ENCODE measurements at places on chromosomes 1 and 21.

DNA sequence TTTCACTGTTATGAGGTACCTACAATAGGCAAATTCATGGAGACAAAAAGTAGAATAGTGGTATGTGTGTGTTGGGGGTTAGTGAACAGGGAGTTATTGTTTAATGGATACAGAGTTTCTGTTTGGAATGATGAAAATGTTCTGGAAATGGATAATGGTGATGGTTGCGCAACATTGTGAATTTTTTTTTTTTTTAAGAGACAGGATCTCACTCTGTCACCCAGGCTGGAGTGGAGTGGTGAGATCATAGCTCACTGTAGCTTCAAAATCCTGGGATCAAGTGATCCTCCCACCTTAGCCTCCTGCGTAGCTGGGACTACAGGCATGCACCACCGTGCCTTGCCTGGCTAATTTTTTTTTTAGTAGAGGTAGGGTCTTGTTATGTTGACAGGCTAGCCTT, 34.5 kb upstream of the TRABD2B start:
- DNase-seq: no peak

DNA sequence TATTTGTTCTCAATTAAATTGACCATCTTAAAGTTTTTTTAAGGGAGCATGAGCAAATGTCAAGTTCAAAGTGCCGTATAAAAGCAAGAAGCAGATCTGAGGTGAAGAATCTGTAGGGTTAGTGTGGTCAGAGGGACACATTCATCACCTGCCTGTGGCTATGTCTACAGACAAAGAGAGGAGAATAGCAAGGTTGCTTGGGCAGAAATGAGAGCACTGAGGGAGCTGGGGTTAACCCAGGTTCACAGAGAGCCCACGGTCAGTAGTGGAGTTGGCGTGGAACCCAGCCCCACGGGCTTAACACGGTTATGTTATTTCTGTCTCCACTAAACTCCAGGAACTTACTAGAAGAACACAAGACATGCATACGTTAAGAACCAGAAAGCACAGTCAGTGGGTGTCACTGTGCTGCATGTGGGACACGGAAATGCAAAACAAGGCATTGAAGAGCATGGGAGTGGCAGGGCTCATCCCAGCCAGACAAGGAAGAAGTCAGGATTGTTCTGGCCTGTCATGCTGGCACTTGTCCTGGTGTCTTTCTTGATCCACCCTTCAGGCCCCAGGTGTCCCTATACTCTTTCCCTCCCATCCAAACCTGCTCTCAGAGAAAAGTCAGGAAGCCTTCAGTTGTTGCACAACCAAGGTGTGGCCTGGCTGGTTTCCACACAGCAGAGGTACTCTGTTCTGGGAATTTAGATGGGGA, 95.5 kb upstream of the IVNS1ABP start:
- DNase-seq: no peak

- peak; percentile 24 for DNase-seq
These were observed 62.6 kb upstream of the CD1D start for GRCh38 chr1:158117854-158118704.

DNA sequence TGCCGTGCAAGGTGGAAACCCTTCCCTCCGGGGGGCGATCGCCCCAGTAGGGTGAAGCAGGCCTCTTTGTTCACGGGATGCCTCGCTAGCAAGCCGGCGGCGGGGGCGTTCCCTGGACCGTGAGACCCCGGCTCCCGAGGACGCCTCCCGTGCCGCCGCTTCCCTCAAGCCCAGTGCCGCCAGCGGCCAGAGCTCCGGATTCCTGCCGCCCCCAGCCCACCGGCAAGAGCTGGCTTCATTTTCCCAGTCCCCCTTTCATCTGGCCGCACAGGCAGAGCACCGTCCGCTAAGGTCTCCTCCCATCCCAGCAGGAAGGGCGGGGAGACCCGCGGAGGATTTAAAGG, 16.3 kb downstream of the IER5 start:
- DNase-seq: peak; percentile 19

- no peak for DNase-seq
These were observed 33.9 kb downstream of the COQ8A start for GRCh38 chr1:226973898-226974543.

- DNase-seq: no peak
These were observed 14.3 kb upstream of the S100A11 start for GRCh38 chr1:152050886-152051675.

- no peak for DNase-seq
These were observed 59.9 kb upstream of the ZSWIM5 start for GRCh38 chr1:45266151-45266801.

- DNase-seq: no peak
These were observed 63.2 kb upstream of the USP24 start for GRCh38 chr1:55278378-55278777.

DNA sequence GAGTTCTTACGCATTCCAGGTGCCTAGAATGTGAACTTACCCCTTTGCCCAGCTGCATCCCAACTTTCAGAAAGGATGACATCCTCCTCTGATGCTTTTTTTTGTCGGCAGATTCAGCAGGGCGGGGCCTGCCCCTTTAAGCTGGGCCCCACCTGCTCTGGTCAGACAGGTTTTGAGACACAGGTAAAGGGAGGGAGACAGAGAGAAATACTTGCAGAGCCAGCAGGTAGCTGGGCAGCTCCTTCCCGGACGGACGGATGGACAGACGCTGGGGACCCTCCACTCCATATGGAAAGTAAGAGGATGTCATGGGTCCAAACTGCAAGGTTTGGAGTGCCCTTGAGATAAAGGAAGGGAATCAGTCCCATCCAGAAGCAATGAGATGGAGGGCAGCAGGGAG, at the start of gene TMEM79:
Gene TMEM79 (plus strand): TSS at position 214 of the 400 bp plus-strand sequence. CDS start 902 bp downstream, outside the sequence.
- DNase-seq: no peak

DNA sequence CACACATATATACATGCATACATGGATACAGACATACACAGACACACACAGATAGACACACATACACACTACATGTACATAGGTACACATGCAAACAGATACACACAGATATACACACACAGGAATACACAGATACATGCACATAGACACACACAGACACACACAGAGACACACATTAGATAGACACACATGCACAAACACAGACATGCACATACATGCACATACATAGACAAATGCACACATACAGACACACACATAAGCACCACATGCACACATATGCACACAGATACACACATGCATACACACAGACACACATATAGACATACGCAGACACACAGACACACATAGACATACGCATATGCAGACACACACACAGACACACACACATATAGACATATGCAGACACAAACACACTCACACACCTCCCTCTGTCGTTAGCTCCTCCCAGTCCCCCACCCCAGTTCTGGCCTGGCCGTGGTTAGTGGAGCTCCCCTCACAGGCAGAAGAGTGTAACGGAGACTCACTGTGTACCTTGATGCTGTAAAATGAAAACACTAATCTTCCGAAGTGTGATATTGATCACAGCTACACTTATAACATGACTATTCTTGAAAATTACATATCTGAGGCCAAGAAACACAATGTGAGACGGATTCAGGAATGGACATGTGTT, 7.6 kb downstream of the UBASH3A start:
- no peak for DNase-seq

- no peak for DNase-seq
These were observed 3.1 kb downstream of the CHD1L start for GRCh38 chr1:147245586-147246021.

GRCh38 chr1:56189946-56190805, 389.2 kb downstream of the PLPP3 start:
- DNase-seq: no peak

DNA sequence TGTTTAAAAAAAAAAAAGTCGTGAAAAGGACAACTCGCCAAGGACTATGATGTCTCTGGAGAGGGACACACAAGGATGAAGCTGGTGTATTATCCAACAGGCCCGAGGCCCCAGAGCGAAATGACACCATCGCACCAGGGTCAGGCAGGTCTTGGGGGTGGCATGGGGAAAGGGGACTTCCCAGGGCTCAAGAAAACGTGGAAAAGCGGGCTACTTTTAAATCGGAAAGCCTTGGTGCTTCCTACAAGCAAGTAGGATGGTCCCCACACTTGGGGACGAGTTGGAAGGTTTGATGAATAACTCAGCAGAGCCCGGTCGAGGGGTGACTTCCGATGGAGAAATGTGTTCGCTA, 505 bp upstream of the GNPAT start:
- DNase-seq: peak; percentile 10

DNA sequence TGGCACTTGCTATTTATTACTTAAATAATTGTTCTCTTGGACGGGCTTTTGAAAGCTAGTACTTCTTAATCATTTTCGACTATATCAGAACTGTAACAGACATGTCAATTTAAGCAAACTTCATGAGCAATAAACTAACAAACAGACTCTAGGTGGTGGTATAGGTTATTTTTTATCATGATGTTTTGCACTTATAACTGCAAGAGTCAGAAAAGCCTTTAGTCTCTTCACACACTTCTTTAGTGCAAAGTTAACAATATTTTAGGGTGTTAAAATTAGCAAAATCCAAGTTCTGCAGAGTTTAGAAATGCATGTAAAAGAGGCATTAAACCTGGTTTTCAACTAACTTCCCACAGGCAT, 2.2 kb downstream of the NRIP1 start:
- DNase-seq: no peak

DNA sequence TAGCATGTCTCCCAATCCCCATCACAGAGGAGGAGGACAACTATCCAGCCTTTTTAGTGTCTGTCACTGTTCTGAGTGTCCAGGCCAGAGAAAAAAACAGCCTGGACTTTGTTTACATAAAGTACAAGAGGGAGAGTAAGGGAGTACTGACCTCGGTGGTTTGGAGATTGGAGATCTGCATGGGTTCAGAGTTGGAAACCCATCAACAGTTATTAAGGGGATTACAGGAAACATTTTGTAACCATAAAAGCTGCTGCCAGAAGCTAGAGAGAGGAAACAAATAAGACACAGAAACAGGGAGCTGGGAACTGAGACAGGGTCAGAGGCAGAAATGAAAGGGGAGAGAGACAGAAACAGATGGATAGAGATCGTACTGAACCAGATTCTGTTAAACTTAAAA, 131.5 kb upstream of the CTTNBP2NL start:
- no peak for DNase-seq

DNA sequence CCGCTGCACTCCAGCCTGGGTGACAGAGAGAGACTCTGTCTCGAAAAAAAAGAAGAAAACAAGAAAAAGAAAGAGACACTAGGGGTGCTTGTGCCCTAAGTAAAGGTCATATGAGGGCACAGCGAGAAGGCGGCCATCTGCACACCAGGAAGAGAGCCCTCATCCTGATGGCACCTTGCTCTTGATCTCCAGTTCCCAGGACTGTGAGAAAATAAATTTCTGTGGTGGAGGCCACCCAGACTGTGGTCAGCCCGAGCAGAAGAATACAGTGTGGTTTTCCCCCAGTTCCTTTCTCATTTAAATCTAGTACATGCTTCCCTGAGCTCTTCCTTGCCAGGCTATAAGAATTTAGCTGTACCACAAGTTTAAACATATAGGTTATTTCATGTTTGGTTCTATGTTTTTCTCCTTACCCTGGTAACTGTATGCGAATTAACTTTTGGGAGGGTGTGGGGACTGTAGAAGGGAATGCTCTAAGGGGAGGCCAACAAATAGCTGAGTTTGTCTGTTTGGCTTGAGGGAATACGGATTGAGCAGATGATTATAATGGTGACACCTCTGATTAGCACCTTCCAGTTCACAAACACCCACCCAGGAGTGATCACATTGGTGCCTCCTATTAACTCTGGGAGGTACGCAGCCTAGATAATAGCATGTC, 119.6 kb upstream of the ERRFI1 start:
- DNase-seq: no peak

- no peak for DNase-seq
These were observed 261.0 kb downstream of the ASTN1 start for GRCh38 chr1:176903474-176903873.

DNA sequence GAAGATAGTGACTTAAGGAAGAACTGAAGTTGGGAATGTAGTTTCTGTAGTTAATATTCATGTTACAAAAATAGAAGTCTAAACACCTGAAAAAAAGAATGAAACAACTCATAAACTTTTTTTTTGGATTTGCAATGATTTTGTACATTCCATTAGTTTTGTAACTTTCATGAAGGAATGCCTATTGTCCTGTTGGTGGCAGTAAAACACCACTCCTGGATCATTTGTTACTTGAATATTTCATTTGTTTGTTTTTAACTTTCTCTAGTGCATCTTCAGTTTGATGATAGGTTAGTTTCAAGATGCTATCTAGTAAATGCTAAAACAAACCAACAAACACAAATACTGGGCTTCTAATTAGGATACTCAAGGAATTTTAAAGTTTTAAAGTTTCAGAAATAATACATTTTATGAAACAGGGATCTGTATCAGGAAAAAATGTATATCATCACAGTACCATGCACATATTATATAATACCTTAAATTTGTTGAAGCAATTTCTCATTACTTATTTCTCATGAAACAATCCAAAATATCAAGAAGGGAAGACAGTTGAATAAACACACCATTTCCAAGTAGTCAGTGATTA, 229.7 kb upstream of the CACYBP start:
- no peak for DNase-seq

DNA sequence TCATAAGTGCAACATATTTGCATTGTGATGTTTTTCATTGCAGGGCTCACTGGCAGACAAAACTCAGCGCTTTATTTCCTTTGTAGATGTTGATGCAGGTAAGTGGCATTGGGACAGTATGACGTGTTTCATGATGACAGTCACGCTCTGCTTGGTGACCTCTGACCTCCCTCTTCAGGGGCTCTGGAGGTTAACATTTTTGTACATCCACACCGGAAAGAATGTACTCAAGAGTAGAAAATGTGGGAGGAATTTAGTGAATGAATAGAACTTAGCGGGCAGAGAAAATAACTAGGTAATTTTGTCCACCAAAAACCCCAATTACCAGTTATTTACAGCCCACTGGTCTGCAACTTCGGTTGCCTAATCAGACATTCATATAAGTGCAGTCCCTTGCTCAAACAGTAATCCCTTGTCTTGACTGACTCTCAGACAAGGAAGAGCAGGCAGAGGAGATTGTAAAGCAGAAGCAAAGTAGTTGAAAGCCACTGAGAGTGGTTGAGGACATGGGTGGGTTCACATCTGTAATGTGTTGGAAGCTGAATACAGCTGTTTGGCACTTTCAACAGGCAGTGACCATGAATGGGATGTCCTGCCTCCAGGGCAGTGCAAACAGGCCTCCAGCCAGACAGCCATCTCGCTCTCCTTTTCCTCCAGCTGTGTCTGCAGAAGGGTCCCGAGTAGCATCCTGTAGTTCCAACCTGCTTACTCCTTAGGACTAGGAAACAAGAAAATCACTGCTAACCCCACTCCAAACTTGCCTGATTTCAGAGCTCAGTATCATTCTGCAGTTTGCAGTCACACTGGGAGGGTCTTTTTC, 188.9 kb downstream of the NRIP1 start:
- no peak for DNase-seq

DNA sequence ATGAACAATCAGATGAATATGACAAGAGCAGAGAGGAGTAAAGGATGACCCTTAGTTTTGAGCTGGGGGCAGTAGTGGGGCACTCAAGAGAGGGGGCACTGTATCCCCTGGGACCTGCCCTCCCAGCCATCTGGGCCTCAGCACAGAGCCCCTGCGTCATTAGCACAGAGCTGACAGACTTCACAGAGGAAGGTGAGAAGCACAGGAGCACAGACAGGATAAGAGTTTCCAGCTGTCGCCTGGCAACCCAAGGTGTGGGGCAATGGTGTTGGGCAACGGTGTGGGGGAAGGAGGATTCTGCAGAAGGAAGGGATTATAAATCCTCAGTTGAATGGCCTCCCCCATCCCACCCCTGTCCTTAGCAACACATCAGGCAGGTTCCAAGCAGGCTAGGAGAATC, 30.2 kb downstream of the RAB3B start:
- no peak for DNase-seq

All from activated CD4-positive, alpha-beta T cell treated with anti-CD3 and anti-CD28 coated beads for 1 hour (primary cell).